Lung (tissue), 17 donors: ENCODE measurements at places on chromosomes 1 and 21. TPM values are rescaled to one million over a fixed set of nuclear protein-coding genes. Genes with fewer than 3 reads are reported as not detected.

- no peak for DNase-seq
Measured at GRCh38 chr1:182309631-182310351, 81.8 kb downstream of the GLUL start.

DNA sequence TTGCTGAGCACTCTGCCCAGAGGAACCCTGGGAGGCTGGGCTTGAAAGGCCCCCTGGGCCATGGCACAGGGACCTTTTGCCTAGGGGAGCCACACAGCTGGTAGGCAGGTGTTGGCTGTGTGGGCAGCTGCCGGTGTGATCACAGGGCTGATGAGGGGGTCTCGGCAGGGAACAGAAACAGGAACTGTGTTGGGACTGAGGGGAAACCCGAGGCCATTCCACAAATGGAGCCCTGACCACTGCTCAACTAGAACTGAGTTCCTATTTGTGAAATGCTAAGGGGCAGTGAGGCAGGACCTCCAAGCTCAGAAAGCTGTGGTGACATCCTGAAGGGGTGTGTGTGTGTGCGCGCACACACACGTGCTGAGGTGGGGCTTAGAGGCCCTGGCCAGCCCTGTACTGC lies 6.4 kb upstream of the THEM5 start:
- DNase-seq, result no peak

- no peak for DNase-seq
Measured at GRCh38 chr1:61842863-61843514, 100.7 kb downstream of the PATJ start.

Gene GSTM1
- polyA plus RNA-seq, result 36.9 TPM

Gene INTS11
- 91.2 TPM for polyA plus RNA-seq

DNA sequence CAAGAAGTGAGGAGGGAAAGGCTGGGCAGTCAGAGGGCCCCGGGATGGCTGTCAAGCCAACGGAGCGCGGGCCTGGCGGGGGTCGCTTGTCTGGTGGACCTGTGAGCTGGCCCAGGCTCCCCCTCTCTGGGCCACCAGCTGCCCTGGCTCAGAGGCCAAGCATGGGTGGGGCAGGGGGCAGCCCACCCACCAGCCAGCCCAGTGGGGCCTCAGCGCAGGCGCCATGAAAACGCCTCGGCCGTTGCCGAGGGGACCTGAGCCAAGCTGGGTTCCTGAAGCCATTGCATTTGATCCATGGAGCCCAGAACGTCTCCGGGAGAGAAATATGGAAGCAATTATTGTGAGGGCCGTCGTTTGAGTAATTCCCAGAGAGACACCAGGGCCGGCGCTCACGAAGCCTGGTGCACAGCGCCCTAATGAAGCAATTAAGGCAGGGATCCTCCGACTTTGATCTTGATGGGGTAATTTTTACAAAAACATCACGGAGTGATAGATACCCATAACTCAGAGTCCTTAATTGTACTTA lies 90.5 kb upstream of the TTC34 start:
- no peak for DNase-seq

DNA sequence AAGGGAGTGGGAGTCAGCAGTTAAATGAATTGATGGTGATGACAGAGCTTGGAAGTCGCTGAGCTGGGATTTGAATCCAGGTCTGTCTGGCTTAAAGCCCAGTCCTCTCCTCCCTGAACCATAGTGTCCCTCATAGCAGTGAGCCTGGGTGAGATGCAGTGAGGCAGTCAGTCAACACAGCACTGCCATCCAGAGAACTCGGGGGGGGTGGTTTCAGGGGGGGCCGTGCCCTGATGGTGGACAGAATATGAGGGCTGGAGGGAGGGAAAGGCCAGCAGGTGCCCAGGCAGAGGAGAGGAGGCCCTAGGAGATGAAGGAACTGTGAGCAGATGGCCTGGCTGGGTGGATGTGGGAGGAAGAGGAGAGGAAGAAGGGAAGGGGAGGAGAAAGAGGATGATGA lies 405.6 kb downstream of the PTPRU start:
- DNase-seq, result no peak

DNA sequence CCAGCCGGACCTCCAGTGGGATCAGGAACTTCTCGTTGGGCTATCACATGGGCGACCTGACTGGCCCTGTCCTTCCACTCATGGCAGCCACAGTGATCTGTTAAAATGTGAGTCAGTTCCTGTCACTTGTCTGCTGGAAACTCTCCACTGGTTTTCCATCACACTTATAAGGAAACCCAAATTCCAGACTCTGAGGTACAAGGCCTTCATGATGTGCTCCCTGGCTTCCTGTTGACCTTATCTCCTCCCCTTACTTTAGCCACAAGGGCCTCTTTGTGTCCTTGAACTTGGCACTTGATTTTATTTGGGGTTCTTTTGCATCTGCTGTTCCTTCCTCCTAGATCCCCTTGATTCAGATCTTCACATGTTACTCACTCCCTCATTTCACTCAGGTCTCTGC lies 96.8 kb downstream of the TENT5C start:
- no peak for DNase-seq

DNA sequence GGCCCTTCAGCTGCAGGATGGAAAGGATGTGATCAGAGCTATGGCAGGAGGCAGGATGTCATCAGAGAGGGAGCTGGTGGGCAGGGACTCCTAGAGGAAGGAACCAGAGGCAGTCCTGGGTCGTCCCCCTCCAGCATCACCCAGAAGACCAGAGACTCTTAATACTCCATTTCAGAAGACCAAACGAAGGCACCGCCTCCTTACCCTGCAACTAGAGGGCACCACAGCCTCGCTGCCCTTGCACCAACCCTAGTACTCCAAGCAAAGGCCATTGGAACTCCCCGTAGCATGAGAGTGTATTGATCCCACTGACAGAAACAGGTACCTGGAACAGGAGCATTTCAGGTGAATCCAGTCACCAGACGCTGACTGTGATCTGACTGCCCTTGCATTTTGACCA lies 598.1 kb downstream of the NPHP4 start:
- no peak for DNase-seq

DNA sequence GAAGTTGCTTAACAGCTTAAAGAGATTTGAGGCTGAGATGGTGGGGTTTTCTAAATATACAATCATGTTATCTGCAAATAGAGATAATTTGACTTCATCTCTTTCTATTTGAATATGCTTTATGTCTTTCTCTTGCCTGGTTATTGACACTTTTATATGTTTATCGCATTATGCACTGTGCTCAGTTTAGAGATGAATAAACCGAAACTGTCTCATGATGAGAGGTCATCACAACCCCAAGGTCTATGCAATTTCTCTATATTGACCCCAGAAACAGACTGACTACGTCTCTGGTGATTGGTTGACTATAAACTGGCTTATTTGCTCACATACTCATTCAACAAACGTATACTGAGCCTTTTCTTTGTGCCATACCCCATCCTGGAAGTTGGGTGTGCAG lies 117.9 kb upstream of the NRIP1 start:
- DNase-seq, result no peak

Gene C1orf159
- 16.7 TPM for polyA plus RNA-seq

Gene FCRL1
- 0.26 TPM for polyA plus RNA-seq

Gene NBPF4
- 0.01 TPM for polyA plus RNA-seq

Gene DYNLT4
- polyA plus RNA-seq, result 6.1 TPM

- no peak for DNase-seq
Measured at GRCh38 chr21:43778469-43779335, 2.6 kb upstream of the CSTB start.
